GM10248 (cell line): ENCODE measurements at places on chromosomes 11 and 22.
A peak's percentile ranks its signal among the peaks of the same experiment; 100 is the strongest.

- DNase-seq, result no peak
Observed at GRCh38 chr11:103889679-103890078, 146.8 kb upstream of the DDI1 start.

- DNase-seq, result peak; percentile 14
Observed at GRCh38 chr11:1667121-1667850, 29.7 kb upstream of the KRTAP5-6 start.

DNA sequence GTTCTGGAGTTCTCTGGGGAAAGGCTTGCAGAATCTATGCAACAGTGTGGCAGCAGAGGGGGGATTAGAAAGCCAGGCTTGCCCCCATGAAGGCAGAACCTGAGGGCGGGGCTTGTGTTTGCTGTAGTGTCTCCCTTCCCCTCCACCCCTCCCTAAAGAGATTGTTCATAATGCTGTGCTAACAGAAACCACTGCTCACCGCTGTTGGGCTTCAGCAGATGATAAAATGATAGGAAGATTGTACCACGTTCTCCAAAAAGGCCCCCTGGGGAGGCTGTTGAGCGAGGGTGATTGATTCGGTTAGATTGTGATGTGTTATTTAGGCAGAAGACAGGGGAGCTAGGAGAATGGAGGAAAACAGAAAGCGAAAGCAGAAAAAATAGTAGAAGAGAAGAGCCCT, 215.2 kb upstream of the NCAM1 start:
- no peak for DNase-seq

DNA sequence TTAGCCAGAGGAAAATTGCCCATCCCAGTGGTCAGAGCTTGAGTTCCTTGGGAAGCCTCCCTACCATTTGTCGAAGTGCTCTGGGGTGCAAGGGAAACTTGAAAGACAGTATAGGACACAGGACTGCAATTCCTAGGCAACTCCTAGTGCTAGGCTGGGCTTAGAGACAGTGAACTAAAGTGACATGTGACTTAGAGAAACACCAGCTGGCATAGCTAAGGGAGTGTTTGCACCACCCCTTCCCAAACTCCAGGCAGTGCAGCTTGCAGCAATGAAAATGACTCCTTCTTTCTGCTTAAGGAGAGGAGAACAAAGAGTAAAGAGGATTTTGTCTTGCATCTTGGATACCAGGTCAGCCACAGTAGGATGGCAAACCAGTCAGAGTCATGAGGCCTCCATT, 388.0 kb downstream of the DYNC2H1 start:
- no peak for DNase-seq

DNA sequence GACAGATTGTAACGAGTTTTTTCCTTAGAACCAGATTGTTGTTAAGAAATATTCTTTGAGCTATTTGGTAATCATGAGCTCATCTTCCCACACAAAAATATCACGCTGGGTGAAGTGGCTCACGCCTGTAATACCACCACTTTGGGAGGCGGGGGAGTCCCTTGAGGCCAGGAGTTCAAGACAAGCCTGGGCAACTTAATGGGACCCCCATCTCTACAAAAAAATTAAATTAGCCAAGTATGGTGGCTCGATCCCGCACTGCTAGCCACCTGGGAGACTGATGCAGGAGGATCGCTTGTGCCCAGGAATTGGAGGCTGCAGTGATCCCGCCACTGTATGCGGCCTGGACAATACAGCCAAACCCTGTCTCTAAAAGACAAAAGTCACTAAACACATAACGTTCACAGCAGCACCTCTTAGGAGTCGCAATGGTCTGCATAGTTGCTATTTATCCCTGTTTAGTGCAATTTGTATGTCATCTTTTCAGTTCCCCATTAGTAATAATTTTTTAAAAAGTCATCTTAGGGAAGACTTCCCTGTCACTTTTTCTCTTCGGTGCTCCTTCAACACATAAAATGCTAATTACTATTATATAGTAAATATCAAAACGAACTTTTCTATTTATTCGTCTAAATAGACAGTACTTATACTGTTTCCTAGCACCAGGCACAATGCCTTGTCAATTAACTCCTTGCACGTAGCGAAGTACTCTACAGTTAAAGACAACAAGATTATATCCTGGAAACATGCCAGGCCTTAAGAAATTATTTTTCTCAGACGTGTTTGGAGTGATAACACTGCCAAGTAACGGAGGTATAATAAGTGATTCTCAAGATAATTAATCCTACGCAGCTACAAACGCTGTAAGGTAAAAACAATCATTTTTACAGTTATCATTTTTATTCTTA, 1.1 kb downstream of the ST13 start:
- DNase-seq, result no peak

DNA sequence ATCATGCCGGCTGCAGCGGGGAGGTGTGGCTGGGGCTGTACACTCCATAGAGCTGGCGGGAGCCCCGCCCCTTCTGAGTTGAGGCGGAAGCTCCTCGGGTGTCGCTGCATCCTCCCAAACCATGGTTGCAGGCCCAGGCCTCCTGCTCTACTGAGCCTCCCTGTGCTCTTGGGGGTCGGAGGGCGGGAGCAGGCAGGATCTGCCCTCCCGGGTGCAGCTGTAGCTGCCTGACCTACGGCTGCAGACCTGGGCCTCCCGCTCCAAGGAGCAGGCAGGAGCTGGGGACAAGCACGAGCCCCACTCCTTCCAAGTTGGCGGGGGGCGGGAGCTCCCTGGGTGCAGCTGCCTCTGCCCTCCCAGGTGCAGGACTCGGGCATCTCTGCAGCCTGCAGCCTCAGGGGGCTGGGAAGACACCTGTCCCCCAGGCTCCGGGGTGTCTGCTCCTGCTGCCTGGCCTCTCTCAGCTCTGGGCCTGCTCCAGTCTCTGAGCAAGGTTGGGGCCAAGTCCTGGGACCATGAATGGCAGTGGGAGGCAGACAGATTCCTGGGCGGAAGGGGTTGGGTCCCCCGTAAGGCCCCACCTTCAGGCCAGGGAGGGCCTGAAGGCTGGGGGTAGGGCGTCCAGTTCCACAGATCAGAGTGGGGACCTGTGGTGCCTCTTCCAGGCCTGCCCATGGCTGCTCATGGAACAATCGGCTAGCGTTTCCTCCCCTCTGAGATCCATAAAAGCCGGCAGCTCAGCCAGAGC, 46.4 kb upstream of the SC5D start:
- DNase-seq, result no peak

DNA sequence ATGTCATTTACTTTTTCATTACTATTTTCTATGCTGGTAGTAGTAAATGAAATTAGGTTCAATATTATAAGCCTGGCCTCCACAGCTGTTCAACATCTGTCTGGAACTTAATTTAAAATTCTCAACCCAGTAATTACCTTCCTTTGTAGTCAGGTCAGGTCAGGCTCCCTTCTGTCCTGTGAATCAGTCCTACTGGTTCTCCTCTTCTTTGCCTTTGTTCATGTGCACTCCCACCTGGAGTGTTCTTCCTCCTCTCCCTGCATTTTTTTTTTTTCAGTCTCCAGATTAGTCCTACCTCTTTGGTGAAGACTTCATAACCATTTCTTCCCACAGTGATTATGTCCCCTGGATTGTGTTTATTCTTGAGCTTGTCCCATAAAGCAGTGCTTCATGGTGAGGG, 67.9 kb downstream of the DKK3 start:
- no peak for DNase-seq
